Activated CD4-positive, alpha-beta T cell treated with anti-CD3 and anti-CD28 coated beads for 1 hour (primary cell): ENCODE measurements at places on chromosomes 2 and 18.

GRCh38 chr18:14941792-14942191 lies 193.8 kb downstream of the ANKRD30B start:
- DNase-seq, result no peak

DNA sequence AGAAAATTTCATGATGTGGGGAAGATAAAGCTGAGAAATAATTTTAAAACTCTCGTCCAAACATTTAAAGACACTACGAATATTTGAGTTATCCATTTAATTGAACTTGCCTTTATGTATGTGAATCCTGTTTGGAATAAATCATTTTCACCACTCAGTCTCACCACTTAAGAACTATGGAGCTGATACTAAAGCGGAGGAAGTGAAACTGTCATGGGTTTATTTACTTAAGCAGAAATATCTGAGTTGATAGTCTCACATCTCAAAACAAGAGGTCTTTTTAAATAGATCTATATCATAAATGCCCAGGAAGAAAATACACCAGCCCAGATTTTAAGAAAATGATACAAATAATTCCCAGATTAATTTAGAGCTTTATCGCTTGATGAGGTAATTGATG lies 532.4 kb downstream of the ZNF804A start:
- no peak for DNase-seq

DNA sequence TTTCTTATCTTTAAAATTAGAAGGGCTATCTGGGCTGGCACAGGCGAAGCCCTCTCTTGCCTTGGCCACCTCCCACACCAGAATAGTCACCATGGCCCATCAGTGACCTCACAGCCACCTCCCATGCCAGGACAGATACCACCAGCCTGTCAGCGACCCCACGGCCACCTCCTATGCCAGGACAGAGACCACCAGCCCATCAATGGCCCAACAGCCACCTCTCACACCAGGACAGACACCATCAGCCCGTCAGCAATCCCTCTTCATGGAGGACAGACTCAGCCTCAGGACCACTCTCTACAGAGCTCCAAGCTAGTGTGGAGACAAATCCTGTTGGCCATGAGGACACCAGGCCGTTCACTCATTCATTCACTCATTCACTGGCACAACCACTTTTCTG lies 74.6 kb downstream of the ASB1 start:
- DNase-seq, result no peak

GRCh38 chr2:27381577-27382181 lies 1.1 kb upstream of the ZNF513 start:
- no peak for DNase-seq

DNA sequence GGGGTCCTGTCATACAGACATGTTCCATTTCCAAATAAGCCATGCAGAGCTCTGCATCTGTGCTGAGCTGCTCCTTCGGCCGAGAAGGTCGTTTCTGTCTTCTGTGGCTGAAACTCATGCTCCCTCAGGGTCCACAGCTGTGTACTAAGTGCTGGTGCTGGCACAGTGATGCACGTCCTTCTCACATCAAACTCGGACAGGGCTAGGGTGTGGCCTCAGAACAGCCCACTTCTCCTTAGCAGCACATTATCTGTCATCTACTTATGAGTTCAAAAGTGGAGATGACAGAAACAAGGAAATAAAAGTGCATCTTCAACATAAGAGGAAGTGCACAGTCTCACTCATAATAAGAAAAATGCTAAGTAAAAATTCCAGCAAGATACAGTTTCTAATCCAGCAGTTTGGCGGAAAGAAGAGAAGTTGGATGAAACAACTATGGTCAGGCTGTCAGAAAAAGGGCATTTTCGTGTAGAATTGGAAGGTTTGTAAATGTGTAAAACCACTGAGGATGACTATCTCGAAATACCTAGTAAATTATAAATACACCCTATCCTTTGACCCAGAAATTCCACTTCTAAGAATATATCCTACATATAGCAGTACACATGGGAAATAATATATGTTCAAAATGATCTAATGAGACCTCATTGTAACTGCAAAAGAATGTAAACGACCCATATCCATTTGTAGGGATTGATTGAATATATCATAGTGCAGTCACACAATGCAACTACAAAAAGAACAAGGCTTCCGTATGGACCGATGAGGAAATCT lies 53.7 kb upstream of the APCDD1 start:
- no peak for DNase-seq
